ENCODE measurements at places on chromosomes 4 and X.
A peak's percentile ranks its signal among the peaks of the same experiment; 100 is the strongest.

GRCh38 chrX:116272322-116272721 lies 101.8 kb downstream of the AGTR2 start:
- peak; percentile 81 for DNase-seq

GRCh38 chr4:83503974-83504373 lies 19.1 kb upstream of the ABRAXAS1 start:
- DNase-seq: no peak

- no peak for DNase-seq
Measured at GRCh38 chrX:11190745-11191510, 79.8 kb downstream of the HCCS start.

DNA sequence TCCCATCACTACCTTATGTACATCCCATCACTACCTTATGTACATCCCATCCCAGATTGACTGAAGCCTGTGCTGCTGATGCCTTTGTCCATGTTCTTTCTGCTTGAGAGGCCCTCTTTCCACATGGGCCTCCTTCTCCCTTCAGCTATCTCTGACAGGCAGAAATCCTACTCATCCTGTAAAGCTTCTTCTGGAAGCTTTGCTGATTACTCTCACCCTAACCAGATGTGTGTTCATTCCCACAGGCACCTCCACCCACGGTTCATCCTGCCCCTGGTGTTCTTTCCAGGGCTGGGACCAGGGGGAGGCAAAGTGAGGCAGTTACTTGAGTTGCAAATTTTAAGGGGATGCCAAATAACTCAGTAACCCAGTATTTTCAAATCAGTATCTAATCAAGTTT lies 22.5 kb upstream of the FBXW7 start:
- DNase-seq: no peak

GRCh38 chr4:141314627-141315026 lies 93.9 kb downstream of the ZNF330 start:
- no peak for DNase-seq

- DNase-seq: no peak
Measured at GRCh38 chr4:56637154-56637553, 43.9 kb downstream of the HOPX start.

- DNase-seq: no peak
Measured at GRCh38 chrX:109952050-109952449, 50.9 kb upstream of the TMEM164 start.

GRCh38 chrX:39874202-39874816 lies 223.4 kb downstream of the BCOR start:
- DNase-seq: no peak

DNA sequence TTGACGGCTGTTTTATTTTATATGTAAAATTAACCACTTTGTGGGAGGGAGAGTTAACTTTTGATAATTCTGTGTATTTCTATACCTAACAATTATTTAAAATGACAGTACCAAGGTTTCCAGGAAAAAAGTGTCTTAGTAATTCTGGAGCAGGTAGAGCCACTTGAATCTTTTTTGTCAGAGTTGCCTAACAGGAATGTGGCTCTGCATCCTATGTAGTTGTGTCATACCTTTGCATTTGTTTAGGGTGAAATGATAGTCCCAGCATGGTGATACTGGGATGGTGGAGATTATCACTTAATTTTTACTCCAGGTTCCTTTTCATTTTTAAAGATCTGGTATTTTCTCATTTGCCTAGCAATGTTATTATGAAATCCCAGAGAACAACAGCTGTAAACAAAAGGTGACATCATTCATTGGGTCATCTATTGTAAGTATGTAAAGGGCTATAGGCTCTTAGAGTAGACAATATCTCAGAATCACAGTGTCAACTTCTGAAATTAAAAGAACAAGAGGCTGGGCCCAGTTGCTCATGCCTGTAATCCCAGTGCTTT lies 9.6 kb downstream of the SGMS2 start:
- no peak for DNase-seq

DNA sequence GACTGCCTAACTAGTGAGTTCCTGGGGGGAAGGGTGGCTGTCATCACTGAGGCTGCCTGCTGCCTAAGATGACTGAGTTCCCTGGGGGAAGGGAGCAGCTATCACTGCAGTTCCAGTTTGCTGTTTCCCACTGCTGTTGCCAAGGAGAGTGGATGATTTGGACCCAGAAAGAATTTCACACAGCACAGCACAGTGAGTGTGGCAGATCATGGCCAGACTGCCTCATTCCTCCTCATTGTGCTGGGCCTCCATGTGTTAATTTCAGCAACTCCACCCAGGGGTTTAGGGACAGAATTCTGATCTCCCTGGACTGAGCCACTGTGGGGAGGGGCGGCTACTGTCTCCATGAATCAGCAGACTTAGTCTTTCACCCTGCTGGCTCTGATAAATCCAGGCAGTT lies 125.0 kb downstream of the TEX13C start:
- DNase-seq: no peak

- DNase-seq: no peak
Measured at GRCh38 chr4:164204434-164204833, 549.5 kb upstream of the SMIM31 start.

DNA sequence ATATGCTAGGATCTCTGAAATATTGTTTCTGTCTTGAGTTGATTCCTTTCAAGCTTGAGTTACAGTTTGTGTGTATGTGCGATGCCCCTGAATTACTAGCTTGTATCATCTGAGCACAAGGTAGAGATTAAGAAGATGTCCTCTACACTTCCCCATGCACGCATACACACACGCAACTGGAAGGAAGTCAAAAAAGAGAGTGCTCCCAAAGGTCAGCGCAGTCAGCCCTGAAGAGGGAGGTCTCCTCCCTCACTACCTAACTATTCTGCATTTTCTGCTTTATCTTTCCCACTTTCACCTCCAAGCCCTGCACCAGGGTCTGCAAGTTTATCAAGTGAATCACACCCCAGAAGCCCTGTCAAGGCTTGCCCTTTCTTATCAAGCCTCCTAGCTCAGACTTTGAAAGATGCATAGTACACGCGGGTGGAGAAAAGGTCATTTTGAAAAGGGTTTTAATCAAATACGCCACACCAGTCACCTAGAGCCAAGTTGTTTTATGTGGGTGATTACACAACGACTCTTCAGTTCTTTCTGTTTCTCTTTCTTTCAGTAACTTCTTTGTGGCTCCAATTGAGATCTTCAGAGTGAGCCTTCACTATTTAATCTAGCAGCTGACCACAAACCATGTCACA lies 127.7 kb downstream of the ASB9 start:
- DNase-seq: no peak

GRCh38 chr4:185730849-185731608 lies 81.0 kb downstream of the SORBS2 start:
- DNase-seq: peak; percentile 51

DNA sequence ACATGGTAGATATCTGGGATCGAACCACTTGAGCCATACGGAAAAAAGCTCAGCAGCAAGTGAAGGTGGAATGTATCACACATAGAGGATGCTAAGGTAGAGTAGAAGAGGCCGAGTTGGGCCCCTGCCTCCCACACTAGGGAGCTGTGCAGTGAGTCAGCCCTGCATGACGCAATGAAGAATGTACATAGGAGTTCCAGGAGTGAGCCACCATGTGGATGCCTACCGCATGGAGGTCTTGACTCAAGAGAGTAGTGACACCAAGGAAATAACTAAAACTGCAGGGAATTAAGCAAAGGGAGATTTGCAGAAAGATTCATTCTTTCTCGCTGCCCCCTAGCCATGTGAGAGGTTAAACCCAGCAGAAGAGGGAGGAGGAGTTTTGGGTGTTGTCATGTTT lies 389.6 kb upstream of the IGFBP7 start:
- DNase-seq: no peak

- no peak for DNase-seq
Measured at GRCh38 chr4:15784959-15785634, 7.0 kb downstream of the CD38 start.

DNA sequence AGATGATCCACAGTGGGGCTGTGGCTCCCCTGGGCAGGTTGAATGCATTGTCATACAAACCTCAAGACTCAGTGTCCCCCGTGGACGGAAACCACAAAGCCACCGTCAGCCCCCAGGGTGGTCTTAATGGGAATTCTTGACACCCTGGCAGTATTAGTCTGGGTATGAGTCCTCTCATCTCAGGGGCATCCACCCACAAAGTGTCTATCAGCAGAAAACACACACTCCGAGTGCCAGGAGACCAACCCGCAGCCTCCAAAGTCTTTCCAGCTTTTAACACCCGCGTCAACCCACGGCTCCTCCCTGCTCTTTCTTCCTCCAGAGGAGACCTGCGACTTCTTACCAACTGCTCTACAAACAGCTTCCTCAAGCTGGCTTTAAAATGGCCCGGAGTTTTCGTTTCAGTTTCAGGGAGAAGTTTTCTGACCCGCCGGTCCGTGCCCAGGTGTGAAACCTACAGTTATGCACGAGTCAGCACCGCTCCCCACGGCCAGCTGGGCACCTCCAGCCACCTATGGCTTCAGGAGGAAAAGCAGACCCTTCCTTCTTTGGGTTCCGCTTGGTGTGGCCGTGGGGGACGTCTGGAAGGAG lies 14.4 kb upstream of the ASMTL start:
- no peak for DNase-seq

DNA sequence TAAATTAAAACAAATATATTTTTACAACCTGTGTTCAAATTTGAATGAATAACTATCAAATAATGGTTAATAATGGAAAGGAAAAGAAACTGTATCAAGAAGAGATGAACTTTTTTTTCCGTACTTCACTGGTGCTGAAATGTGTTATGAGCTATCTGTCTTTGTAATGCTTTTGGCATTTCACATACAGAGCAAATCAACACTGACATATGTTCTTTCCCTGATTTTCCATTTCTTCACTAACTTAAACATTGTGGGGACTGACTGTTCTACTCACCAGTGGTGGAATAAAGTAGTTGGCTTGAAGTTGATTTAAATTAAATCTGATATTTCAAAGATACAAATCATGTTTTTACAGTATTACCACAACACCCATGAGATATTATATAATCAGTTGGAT lies 304.0 kb upstream of the BMP3 start:
- peak; percentile 10 for DNase-seq

DNA sequence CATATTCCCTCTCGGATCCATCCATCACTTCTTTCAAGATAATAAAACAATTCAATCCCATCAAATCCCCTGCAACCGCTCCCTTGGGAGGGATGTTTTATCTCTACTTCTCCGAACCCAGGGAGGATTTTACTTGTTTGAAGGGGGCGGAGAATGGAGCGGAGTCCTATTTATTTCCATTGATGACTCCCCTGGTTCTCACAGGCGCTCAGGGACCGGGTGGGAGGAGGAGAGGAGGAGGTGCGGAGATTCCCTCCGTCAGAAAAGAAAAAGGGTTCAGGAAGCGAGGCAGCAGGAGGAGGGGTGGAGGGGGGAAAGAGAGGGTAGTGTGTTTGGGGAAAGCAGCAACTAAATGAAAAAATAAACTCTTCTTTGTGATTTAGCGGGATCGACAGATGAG lies 2.1 kb downstream of the NDNF start:
- DNase-seq: no peak

DNA sequence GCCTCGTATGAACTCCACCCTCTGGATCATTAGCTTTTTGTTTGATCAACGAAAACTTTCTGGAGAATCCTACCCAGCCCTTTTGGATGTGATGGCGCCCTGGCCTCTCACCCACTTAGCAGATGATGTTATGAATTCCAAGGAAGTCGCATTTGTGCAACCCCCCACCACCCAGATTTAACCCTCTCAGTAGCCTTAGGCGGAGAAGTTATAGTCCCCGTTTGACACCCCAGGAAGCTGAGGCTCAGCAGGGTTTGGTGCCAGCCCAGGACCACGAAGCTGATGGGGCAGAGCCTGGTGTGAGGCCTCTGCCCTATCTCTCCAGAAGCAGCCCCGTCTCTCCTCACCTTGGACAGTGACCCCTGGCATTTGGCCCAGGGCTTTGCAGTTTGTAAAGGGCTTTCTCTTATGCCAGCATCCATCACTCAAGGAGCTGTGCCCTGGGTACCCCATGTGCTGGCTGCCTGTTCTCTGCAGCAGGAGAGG lies 1.0 kb downstream of the WFS1 start:
- no peak for DNase-seq

Data from skeletal muscle cell (primary cell).